ENCODE measurements at places on chromosomes 6 and 20.

GRCh38 chr20:63494420-63495166, 4.3 kb downstream of the EEF1A2 start:
- no peak for DNase-seq

DNA sequence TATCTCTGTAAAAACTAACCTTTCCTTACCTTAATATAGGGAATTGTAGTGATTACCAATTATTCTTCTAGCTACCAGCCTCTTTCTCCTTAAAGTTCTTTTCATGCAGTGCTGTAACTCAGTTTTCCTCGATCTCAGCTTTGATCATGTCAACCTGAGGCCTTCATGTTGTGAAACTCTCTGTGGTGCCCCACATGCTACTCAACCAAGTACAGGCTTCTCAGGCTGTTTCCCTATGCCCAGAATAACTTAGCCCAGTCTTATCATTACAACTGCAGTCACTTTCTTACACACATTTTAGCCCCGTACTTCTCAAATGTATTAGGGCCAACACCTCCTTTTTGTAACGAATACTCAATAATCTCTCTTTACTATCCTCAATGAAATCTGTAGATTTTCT, 90.1 kb upstream of the SUPT3H start:
- DNase-seq: no peak

GRCh38 chr6:53605543-53606235, 59.9 kb downstream of the KLHL31 start:
- no peak for DNase-seq

- DNase-seq: no peak
Measured at GRCh38 chr6:55918639-55919038, 43.2 kb upstream of the BMP5 start.

DNA sequence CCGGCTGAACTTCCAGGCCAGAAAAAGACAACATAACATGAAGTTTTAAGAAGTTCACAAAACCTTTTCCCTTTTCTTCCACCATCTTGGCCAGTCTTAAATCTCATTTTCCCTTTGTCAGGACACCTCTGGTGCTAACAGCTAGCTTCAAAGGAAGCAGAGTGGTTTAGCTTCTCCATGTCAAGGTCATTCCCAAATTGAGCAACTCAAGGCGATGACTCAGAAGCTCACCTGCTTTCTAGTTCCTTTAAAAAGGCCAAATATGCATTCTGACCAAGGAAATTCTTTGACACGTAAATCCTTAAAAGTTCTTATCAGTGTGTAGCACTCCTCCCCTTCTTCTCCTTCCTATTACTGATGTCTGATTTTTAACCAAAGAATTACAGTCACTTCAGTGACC, 69.6 kb upstream of the VGLL2 start:
- no peak for DNase-seq

- no peak for DNase-seq
Measured at GRCh38 chr6:41823178-41823577, 35.7 kb downstream of the TOMM6 start.
